ENCODE measurements at places on chromosomes 7 and 10.

DNA sequence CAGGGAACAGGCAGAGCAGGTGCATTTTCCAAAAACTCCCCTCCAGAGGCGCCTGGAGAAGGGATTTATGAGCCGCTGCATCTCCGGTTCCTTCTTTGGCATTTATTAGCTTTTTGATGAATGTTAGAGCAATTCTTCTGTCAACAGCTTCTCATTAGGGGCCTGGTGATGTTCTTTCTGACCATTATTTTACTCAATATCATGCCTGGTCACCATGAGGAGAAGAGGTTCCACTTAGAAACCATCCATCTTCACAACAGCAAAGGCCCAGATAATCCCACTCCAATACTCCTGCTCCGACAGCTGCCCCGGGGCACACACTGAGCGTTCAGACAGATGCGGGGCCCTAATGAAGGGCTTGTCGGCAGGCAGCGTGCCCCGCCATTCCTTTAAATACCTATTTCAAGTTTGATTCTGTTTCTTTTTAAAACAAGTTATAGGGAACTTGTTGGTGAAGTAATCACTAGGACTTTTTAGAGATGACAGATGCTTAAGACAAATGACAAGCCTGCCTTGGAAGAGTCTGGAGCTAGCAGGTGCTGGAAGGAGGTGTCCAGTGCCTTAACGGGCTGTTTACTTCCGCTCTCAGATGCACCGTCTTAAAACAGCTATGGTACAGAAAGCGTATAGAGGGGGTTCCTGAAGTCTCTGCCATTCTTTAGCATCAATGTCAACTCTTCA, 31.7 kb downstream of the ECHDC3 start:
- DNase-seq = no peak

DNA sequence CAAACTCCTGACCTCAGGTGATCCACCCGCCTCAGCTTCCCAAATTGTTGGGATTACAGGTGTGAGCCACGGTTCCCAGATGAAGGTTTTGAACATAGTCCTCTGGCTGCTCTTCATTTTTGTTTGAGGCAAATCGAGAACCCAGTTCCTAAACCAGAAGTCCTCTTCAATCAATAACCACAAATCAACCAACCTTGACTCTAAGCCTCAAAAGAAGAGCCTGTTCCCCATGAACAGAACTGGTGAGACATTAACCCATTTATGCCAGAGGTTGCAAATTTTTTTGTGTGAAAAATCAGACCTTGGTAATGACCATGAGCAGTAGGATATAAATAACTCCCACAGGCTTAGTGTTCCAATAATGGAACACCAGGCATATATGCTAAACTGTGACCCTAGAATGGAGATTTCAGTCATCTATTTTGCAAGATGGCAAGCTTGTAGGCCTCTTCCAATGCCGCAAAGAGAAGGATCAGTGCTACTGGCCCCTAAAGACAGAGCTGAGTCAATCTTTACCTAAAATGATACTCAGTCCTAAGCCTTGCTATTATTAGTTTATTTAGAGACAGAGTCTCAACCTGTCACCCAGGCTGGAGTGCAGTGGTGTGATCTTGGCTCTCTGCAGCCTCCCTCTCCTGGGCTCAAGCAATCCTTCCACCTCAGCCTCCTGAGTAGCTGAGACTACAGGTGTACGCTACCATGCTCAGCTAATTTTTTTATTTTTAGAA, 15.9 kb downstream of the KPNA7 start:
- DNase-seq = no peak

DNA sequence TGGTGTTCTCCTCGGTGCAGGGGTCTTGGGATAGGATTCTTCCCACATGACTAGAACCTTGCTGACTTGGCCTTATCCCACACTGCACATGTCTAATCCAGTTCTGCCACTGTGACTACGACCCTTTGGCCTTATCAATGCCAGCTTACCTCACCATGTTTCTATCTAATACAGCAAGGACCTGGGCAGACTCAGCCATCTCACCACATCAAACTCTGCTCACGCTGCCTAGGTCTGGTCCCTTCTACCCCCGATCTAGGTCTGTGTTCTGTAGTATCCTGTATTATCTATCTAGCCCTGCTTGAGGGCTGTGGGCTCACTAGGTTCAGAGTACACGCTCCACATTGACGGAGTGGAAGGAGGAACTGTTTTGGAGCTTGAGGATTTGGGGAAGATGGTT, 282.4 kb downstream of the HPSE2 start:
- DNase-seq = no peak

DNA sequence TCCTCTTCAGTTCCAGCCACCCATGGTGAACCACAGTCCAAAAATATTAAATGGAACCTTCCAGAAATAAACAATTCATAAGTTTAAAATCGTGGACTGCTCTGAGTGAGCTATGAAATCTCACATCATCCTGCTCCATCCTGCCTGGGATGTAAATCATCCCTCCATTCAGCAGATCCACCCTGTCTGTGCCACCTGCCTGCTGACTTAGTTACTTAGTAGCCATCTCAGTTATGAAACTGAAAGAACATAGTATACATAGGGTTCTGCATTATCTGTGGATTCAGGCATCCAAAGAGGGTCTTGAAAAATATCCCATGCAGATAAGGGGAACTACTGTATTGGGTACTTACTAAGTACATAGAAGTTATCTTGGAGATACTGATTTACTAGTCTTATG, 89.0 kb downstream of the ST8SIA6 start:
- no peak for DNase-seq

GRCh38 chr7:91880016-91880412, 488 bp downstream of the MTERF1 start:
- peak; percentile 46 for DNase-seq

DNA sequence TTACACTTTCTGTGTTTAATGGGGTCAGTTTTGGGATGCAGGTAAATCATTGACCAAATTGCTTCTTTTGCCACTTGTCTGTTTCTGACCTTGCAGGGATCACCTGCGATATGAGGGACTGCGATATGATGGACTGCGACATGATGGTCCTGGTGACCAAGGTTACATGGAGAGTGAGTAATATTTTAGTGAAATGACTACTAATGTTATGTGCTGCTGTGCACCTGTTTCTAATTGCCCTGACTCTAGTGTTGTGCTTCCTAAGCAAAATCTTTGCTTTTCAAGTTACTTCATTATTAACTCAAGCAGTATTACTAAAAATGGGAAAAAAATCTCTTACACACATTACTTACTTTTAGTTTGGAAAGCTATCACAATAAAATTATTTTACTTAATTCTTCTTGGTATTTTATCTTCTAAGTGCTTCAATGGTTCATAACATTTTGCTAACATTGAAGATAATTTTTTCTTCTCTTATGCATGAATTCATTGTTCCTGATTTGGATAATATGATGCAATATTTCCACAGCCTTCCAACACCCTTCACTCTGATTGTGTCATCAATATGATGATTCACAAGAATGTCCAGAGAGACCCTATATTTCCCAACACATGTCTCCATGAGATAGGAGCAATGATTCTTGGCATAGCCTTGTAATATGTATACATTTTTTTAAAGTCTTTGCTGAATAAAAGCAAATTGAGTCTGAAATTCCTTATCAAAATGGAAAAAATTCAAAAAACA, 306.2 kb upstream of the AKR1E2 start:
- DNase-seq = no peak
